ENCODE measurements at places on chromosomes 11 and 22.
A peak's percentile ranks its signal among the peaks of the same experiment; 100 is the strongest.

- no peak for DNase-seq
These were observed 5.2 kb downstream of the GRIK4 start for GRCh38 chr11:120516461-120517389.

DNA sequence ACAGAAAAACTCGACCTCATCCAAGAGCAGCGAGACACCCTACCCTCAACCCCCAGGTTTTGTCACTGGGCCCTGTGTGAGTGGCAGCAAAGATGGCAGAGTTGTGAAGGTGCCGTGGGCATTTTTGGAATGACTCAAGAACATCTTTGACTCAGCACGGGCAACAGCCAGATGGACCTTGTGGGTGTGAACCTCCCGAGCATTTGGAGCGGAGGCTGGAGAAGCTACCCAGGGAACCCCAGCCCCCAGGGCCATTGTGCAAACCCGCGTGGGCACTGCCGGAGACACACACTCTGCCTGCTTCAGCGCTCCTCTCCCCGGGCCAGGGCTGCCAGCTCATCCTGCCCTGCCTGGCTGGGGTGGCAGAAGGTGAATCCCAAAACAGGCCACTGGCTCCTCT is 66.1 kb downstream of the PANX1 start:
- DNase-seq, result no peak

- DNase-seq, result no peak
These were observed 9.7 kb downstream of the DGKZ start for GRCh38 chr11:46356924-46357482.

DNA sequence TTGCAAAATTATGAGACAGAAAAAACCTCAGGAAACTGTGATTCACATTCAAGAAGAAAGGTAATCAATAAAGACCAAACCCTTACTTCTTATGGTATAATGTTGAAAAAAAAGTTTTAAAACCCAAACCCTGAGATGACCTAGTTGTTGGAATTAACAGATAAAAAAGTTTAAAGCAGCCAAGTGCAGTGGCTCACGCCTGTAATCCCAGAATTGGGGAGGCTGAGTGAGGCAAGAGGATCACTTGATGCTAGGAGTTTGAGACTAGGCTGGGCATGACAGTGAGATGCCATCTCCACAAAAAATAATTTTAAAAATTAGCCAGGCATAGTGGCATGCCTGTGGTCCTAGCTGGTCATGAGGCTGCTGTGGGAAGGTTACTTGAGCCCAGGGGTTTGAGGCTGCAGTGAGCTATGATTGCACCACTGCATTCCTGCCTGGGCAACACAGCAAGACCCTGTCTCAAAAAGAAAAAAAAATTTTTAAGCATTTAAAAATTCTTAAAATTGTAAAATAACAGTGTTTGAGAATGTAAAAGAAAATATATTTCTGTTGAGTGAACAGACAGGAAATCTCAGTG is 85.1 kb downstream of the EFCAB6 start:
- DNase-seq, result no peak

GRCh38 chr11:102620818-102621561 is 4.1 kb downstream of the MMP20 start:
- no peak for DNase-seq

DNA sequence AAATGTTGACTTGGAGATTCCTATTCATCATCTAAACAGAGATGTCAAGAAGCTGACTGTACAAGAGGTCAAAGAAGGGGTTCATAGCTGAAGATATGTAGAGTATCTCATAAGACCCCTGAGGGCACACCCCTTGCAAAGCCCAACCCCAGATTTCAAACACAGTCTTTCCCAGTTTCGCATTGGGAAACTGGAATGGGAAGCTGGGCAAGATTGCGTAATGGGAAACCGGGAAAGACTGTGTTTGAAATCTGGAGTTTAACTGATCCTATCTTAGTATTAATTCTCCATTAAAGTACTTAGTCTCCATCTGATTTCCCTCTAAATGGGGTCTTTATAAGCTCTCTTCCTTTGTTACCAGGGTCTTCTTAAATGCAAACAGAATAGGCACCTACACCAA is 99.5 kb downstream of the FAM76B start:
- no peak for DNase-seq

GRCh38 chr22:28647216-28647615 is 32.4 kb downstream of the TTC28 start:
- no peak for DNase-seq

GRCh38 chr11:5564259-5565019 is 16.1 kb upstream of the OR52H1 start:
- no peak for DNase-seq

GRCh38 chr11:122796128-122796717 is 42.1 kb upstream of the CRTAM start:
- no peak for DNase-seq

DNA sequence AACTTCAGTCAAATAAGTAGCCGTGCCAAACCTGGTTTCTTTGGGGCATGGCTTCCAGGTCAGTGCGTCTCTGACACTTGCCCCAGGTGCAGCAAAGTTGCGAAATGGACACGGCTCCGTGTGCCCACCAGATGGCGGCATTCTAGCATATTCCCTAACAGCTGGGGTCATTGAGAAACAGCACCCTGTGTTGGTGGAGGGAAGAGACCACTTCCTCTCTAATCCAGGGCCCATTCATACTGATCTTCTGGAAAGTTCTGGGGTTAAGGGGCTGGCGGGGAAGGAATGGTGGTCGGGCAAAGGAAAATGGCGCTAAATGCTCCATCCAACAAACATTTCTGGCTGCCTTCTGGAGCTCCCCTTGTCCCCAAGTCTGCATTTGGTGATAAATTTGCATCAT is 141.2 kb upstream of the TIMP3 start:
- DNase-seq, result peak; percentile 1

- DNase-seq, result no peak
These were observed 105.3 kb downstream of the RCN1 start for GRCh38 chr11:32196137-32196536.

DNA sequence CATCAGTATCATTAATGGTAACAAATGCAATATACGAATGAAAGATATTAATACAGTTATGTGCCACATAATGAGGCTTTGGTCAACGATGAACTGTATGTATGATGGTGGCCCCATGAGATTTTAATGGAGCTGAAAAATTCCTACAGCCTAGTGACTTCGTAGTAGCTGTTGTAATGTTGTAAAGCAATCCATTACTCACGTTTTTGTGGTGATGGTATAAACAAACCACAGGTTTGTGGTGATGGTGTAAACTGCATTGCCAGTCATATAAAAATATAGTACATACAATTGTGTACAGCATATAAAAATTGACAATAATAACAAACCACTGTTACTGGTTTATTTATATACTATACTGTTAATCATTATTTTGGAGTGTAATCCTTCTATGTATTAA is 27.4 kb upstream of the GRIA4 start:
- no peak for DNase-seq

DNA sequence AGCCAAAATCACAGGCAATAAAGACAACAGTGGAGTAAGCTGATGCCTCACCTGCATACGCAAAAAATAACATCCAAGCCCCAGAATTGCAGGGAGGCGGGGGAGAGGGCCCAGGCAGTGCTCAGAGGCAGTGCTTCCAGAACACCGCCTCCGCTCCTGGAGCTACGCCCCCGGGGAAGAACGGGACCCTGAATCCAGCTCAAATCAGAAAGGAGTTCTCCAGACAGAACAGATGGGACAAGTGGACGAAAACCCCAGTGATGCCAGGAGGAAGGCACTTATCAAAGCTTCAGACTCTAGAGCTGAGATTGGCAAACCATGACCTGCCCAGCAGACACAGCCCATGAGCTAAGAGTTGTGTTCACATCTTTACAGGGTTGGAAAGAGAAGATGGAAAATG is 683.9 kb downstream of the TBC1D22A start:
- no peak for DNase-seq

- DNase-seq, result no peak
These were observed 102.4 kb upstream of the MTMR2 start for GRCh38 chr11:96026310-96026709.

- no peak for DNase-seq
These were observed 12.8 kb downstream of the BCL9L start for GRCh38 chr11:118912742-118913410.

GRCh38 chr11:35035894-35036408 is 103.0 kb upstream of the CD44 start:
- DNase-seq, result no peak

GRCh38 chr11:118715837-118716260 is 36.4 kb upstream of the TREH start:
- DNase-seq, result no peak

GRCh38 chr11:114160894-114161293 is 101.4 kb downstream of the ZBTB16 start:
- DNase-seq, result no peak

GRCh38 chr11:95455228-95455970 is 224.4 kb upstream of the SESN3 start:
- DNase-seq, result no peak

DNA sequence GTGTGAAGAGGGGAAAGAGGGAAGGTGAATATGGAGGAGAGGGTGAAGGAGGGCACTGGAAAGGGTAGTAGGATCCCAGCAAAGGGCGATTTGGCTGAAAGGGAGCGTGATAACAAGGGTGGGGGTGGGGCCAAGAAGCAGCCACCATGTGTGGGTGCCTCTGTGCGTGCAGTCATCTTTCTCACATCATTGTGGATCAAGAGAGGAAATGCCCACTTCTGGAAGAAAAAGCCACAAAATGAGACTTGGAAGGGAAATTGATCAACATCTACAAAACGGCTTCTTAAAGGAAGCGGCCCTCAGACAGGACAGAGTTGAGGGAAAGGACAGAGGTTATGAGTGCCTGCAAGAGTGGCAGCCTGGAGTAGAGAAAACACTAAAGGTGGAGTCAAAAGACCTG is 1.2 kb upstream of the CXCR5 start:
- DNase-seq, result no peak

DNA sequence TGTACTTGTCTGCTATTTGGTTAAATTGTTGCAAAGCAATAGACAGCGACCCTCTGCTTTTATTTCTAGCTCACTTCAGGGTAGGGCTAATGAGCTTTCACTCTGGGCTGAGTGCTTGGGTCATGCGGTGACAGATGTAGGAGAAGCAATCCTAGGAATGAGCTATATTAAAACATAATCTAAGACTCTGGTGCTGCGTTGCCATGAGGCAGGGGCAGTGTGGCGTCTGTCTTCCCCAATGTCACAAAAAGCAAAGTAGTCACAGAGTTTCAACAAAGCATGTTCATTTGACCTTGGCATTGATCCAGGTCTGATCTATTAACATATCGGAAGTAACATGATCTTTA is 55.5 kb upstream of the GRAMD1B start:
- no peak for DNase-seq

GRCh38 chr11:2687782-2688191 is 12.0 kb downstream of the KCNQ1OT1 start:
- DNase-seq, result no peak

DNA sequence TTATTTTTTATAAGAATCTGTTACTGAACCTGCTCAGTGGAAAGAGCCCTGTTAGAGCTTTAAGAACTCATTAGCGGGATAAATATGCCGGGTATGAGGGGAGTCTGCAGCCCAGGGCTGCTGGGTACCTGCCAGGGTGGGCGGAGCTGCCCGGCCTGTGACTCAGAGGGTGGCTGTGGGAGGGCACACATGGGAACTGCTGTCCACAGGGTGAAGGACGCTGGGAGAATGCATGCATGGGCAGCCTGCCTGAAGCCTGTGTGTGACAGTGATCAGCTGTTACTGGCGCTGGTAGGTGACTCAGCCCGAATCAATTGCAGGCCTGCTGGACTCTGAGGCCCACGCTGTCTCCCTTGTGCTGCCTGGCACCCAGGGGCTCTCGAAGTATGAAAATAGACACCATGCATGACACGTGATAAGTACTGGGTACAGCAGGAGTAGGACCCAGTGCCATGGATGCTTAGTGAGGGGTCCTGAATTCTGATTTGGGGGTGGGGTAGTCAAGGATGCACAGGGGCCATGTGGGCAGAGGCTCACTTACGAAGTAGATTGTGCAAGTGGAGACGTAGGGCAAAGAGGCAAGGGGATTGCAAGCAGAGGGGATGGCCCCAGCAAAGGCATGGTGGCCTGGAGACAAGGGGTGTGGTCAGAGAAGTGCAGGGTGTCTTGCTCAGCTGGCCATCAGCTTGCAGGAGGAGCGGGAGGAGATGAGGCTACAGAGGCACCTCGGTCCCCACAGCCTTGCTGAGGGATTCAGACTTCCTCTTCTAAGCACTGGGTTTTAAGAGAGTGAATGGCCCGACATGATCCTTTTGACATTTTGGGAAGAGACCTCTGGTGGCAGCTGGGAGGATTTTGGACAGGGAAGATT is 36.5 kb downstream of the GRIK4 start:
- peak; percentile 44 for DNase-seq

Measured in NCI-H2107 (cell line).